ENCODE measurements at places on chromosomes 6 and 20.

DNA sequence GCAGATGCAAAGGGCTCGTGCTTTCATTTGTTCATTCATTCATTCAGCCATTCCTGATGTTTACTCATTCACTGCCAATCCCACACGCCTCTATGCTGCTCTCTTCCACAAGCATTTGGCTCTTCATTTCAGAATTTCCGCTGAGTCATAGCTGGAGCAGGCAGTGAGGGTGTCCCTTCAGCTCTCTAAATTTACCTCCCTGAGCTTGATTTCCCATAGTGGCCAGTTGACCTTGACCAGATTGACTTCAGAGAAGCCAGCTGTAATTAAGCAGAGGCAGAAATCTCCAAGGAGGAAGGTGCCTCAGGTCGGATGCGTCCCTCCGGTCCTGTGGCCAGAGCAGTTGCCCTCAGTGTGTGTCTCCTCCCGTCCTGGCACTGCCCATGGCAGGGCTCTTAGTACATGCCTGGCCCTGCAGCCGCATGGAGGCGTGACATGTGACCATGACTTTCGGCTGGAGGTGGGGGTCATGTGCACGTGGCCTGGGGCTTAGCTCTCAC is 267.2 kb upstream of the ECI2 start:
- no peaks in the 10 kb centered on the region for H3K36me3 ChIP-seq
- peaks cover 4% of the 10 kb centered on the region for H3K27me3 ChIP-seq
- DNase-seq: no peak
- H3K27ac ChIP-seq: no peak overlapping the region
- H3K4me1 ChIP-seq: peaks cover 3% of the 10 kb centered on the region

DNA sequence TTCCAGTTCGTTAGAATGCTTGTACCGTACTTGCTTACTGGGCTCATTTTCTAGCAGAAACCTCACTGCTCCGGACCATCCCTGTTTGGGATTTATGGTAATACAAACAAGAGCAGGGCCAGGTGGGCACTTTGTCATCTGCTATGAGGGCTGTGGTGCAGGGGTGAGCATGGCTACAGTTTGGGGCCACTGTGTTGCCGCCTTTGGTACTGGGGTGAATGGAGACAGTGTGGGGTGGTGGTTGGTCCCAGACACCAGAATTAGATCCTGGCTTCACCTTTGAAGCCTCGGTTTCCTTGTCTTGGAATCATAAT is 95.0 kb downstream of the TOX2 start:
- H3K4me1 ChIP-seq: peaks cover 15% of the 10 kb centered on the region
- H3K36me3 ChIP-seq: no peaks in the 10 kb centered on the region
- H3K4me3 ChIP-seq: no peak overlapping the region
- peaks cover 32% of the 10 kb centered on the region for H3K27me3 ChIP-seq

- H3K36me3 ChIP-seq: no peaks in the 10 kb centered on the region
- no peaks in the 10 kb centered on the region for H3K27me3 ChIP-seq
- no peak for DNase-seq
- H3K4me3 ChIP-seq: no peak overlapping the region
Measured at GRCh38 chr20:13131688-13132087, 89.4 kb upstream of the ISM1 start.

- no peaks in the 10 kb centered on the region for H3K36me3 ChIP-seq
- peaks cover 19% of the 10 kb centered on the region for H3K4me1 ChIP-seq
- no peak overlapping the region for H3K27ac ChIP-seq
- DNase-seq: no peak
- H3K27me3 ChIP-seq: peaks cover 42% of the 10 kb centered on the region
Measured at GRCh38 chr6:134314006-134314821, 3.7 kb downstream of the SGK1 start.

GRCh38 chr6:120348926-120349325 is 985.4 kb downstream of the TBC1D32 start:
- H3K4me3 ChIP-seq: no peak overlapping the region
- no peak overlapping the region for H3K27ac ChIP-seq
- no peaks in the 10 kb centered on the region for H3K4me1 ChIP-seq
- no peaks in the 10 kb centered on the region for H3K36me3 ChIP-seq
- no peak for DNase-seq

DNA sequence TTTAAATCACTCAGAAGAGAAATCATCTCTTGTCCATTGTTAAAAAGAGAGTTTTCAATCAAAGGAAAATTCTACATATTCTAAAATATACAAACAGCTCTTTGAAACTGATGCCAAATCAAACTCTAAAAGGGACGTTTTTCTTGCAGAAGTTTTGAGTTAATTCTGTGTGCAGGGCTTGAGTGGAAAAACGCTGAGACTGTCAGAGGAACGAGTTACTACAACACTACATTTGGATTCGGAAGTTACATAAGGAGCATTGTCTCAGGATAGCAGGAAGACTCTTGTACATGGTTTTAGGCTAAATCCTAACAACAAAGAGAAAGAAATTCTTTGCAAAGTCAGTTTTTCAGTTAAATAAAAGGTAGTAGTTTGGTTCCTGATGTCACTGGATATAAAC is 155.7 kb upstream of the SUPT3H start:
- peaks cover 15% of the 10 kb centered on the region for H3K36me3 ChIP-seq
- DNase-seq: no peak
- H3K27me3 ChIP-seq: no peaks in the 10 kb centered on the region
- H3K4me3 ChIP-seq: no peak overlapping the region
- peaks cover 10% of the 10 kb centered on the region for H3K4me1 ChIP-seq

DNA sequence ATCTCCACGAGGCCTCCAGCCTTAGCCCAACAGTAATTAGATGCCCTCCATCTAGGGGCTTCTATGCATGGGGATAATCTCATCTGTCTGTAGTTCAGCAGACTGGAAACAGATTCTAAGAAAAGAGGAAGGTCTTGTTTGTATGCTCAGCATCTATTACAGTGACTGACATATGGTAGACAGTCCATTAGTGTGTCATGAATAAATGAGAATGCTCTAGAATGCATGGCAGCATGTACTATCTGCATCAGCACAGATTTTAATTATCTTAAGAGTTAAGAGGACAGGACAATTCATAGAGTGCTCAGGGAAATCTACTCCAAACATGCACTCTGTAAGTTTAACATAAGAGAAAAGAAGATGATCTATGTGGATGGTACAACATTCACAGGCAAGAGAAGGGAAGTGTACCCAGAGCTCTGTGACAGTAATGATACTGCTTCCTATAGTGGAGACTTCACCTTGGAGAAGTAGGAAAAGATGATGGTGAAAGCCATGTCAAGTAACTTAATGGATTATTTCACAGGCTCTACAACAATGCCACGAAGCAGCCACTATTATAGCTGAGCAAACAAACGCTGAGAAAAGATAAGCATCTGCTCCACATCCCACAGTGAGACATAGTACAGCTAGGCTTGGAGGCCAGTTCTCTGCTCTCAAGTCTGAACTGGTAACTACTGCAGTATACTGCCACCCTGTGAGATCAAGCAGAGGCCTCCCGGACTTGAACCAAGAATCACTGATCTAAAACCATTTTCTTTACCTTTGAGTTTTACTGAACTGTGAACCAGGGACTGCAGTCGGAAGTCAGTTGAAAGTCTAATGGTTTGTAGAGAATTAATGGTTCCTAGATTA is 309.2 kb upstream of the SPTLC3 start:
- H3K27ac ChIP-seq: no peak overlapping the region
- no peaks in the 10 kb centered on the region for H3K36me3 ChIP-seq
- no peaks in the 10 kb centered on the region for H3K4me1 ChIP-seq
- no peaks in the 10 kb centered on the region for H3K27me3 ChIP-seq
